GM12892 (cell line): ENCODE measurements at places on chromosomes 13 and 19.

DNA sequence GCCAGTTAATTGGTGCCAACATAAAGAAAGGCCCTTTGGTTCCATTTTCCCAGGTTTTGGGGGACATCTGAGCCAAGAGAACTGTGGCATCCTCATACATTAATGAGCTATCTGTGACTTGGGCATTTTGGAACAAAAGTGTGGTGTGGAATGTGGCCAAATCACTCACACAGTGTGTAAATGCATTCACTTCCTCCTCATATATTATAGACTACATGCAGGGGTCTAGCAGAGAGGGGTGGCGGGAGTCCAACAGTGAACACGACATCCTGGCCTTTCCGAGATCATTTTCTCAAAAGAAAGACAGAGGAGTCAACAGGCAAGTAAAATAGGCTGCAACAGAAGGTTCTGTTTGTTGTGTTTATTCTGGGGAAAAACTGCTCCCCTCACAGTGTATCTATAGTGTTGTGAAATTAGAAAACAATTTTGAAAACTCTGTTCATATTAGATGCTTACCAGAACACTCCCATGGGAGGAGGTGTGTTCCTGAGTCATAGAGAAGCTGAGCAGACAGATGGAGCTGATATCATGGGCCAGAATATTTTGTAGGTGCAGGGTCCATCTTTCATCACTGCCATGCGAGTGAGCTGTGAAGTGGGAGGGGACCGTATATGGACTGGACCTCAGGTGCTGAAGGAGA lies 36.9 kb downstream of the PABPC3 start:
- no peak for DNase-seq

DNA sequence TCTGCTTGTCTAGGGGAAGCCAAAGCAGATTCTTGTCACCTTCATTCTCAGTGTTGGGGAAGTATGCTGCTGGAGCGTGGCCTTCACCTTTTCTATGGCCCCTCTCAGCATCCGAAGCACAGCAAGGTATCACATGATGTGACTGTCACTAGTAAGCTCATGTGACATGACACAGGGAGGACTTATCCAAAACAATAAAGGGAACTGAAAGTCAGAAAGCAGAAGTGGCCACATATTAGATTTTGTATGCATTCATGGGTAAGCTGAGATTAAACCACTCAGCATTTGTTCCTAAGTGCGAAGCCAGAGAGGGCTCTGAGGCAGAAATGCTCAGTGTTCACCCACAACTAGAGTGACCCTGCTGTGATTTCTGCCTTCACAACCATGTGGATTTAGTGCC lies 72.8 kb upstream of the PCDH8 start:
- DNase-seq, result no peak

- no peak for DNase-seq
These were observed 62.7 kb upstream of the CSNK1A1L start for GRCh38 chr13:37168151-37168550.

- DNase-seq, result no peak
These were observed 8.2 kb downstream of the ZNF677 start for GRCh38 chr19:53246498-53246897.

GRCh38 chr13:28498481-28499115 lies 3.7 kb upstream of the FLT1 start:
- DNase-seq, result no peak

DNA sequence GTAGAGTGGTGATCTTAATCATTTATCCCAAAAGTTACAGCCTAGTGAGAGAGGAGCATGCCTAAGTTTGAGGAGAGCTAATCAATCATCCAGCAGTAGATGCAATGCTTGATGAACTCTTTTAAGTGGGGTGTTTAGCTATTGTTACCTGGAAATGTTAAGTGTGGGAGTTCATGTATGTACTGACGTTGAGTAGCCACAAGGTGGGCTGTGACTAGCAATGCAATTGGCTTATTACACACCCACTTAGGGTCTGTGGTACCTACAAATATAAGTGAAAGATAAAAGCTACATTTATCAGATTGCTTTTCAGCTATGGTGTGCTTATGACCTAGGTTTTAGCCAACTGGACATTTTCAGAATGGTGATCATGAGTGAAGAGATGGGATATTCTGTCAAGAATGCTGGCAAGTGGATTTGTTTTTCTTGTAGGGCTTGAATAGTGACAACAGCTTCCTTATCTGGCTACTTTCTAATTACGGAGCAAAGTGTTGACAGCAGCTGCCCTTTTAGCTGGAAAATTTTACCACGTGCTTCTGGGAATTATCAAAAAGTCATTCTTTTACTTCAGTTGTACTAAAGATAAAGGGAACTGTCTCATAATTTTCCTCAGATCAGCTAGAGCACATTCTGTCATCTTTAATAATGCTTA lies 170.6 kb downstream of the POSTN start:
- DNase-seq, result no peak

DNA sequence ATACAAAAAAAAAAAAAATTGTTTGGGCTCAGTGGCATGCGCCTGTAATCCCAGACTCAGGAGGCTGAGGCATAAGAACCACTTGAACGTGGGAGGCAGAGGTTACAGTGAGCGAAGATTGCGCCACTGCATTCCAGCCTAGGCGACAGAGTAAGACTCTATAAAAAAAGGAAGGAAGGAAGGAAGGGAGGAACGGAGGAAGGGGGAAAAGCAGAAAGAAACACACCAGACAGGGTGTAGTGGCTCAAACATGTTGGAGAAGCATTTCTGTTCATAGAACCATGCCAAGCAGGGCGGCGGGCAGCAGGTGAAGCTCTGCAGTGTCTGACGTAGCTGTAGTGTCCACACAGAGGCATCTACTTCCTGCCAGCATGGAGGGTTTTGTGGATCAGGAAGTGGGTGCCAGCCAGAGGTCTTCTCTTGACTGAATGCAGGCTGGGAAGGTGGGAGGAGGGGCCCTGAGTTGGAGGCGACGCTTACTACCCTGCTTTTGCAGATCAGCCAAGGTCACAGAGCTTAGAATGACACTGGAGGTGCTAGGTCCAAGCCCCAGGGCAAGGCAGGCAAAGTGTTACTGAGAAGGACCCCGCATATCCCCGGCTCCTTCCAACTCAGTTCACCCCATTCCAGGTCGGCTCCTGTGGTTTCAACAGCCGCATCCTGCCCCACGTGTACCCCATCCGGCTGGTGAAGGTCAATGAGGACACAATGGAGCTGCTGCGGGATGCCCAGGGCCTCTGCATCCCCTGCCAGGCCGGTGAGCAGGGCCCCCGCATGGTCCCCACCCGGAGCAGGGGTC lies 11.6 kb upstream of the PGLS start:
- DNase-seq, result no peak

- DNase-seq, result no peak
These were observed 9.2 kb downstream of the RANBP3 start for GRCh38 chr19:5968431-5969373.

- peak; percentile 55 for DNase-seq
These were observed 1.4 kb upstream of the SAMD1 start for GRCh38 chr19:14091813-14092462.

DNA sequence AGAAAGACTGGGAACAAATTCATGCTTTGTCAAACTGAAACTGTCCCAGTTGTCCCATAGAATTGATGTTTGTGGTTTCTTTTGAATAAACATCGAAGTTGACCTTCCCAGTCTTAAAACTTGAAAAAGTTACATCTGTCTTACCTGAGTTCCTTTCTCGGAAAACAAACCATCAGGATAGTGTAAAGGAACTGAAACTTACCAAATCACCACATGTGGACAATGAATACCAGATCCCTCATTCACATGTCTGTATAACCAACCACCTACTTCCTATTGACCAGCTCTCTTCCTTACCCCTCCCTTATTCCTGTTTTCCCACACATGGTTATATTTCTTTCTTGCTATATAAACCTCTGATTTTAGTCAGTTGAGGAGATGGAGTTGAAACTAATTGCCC lies 791.7 kb upstream of the PCDH20 start:
- DNase-seq, result no peak

DNA sequence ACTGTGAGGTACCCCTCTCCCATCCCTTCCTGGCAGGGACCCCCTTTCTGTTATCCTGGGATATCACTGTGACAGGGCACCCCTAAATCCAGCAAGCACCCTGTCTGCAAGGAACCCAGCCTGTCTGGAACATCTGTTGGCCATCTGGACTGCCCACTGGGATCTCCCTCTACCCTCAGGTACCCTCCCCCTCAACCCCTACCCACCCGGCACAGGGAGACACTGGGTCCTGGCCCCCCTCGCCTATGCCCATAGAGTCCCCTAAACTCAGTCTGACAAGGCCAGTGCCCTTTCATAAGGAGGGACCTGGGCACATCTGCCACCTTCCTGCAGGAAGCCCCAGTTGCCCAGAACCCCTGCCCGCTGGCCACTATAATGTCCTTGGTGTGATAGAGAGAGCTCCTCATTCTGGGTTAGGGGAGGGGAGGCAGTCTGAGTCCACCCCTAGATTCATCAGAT lies 2.8 kb upstream of the SLC27A5 start:
- no peak for DNase-seq

GRCh38 chr19:56314018-56314380 lies 640 bp downstream of the ZSCAN5A start:
- DNase-seq, result no peak

DNA sequence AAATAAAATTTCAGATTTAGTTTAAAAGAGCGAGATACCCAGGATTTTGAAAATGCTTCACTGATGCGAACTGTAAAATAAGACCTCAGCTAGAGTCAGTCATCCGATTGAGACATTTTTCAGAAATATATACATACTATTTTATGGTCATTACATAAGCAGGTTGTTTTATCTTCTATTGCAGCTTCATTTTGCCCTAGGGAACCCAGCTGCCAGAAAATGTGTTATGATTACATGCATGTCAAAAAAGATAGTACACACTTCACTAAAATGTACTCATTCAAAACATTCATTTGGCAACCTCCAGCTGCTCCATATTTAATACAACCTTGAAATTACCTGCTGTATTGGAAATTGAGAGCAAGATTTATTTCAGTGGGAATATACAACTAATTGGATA lies 483.8 kb upstream of the SLITRK6 start:
- DNase-seq, result no peak

- DNase-seq, result peak; percentile 87
These were observed 18.2 kb downstream of the LSM4 start for GRCh38 chr19:18304458-18305310.

GRCh38 chr13:31192306-31192705 lies 7.5 kb upstream of the B3GLCT start:
- no peak for DNase-seq

DNA sequence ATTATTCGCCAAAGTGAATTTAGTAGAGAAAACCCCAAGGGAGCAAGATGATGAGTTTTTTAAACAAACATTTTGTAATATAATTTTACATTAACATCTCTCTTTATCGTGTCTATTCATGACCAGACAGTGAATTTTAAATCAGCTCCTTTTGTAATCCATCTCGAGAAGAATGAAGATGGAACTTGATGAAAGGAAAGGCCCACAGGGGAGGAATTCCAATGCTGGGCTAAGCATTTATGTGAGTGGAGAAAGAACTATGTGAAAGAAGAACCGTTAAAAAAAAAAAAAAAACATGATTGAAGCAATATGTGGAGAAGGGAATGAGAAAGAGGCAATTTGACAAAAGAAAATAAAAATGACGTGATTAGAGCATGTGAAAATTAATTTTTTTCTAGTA lies 170.6 kb downstream of the KCTD12 start:
- DNase-seq, result no peak

- DNase-seq, result no peak
These were observed 4.2 kb upstream of the TNPO2 start for GRCh38 chr19:12727745-12728433.

- DNase-seq, result no peak
These were observed 7.8 kb downstream of the C19orf38 start for GRCh38 chr19:10855879-10856522.

GRCh38 chr19:35832054-35832453 lies 19.4 kb upstream of the PRODH2 start:
- DNase-seq, result no peak

- DNase-seq, result no peak
These were observed 104.5 kb downstream of the URI1 start for GRCh38 chr19:30046522-30046921.

DNA sequence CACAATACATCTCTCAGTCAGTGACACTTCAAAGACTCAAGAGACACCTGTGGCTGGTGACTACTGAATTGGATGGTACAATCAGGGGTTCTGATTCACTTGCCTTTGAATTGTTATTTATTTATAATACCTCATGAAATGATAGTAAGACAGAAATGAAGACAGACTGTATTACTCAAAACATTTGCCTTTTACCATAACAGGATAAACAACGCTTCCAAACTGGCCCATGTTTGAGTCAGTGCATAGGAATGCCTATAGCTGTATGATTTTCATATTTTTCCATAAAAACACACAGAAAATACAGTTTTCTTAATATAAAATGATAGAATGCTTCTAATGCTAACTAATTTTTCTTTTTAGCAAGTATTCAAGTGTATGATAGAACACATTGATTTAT lies 59.5 kb upstream of the FGF14 start:
- DNase-seq, result no peak

DNA sequence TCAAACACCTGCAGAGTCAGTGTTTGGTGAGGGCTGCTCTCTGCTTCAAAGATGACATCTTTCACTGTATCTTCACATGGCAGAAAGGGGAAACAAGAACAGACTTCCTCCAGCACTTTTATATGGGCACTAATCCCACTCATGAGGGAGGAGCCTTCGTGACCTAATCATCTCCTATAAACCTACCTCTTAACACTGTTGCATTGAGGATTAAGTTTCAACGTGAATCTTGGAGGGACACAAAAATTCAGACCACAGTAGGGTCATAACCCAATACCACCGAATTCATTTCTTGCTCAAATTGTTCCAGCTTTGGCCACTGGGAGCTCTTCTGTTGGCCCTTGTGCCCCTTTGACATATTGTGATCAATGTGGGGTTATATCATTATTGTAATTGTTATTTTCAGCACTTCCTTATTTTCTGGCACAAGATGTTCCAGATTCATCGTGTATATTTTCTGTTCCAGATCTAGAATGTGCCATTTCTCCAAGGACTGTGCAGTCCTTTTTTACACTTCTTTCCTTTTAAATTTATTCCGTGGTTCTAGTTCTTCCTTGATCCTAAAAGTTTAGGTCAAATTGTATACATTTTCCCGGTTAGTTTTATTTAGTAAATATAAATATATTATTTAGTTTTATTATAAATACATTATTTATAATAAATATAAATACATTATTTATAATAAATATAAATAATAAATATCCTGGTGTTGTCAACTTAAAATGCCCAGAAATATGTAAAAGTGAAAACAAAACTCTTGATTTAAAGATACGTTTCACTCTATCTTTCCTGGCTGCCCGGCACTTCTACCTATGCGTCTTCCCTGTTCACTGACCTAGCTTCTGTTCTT lies 35.5 kb upstream of the IGFL4 start:
- DNase-seq, result no peak

GRCh38 chr19:50873056-50873455 lies at the start of gene KLK2:
TSS of gene KLK2 (plus strand) at chr19:50873439. CDS start at chr19:50873474, 35 bp downstream.
- DNase-seq, result no peak

DNA sequence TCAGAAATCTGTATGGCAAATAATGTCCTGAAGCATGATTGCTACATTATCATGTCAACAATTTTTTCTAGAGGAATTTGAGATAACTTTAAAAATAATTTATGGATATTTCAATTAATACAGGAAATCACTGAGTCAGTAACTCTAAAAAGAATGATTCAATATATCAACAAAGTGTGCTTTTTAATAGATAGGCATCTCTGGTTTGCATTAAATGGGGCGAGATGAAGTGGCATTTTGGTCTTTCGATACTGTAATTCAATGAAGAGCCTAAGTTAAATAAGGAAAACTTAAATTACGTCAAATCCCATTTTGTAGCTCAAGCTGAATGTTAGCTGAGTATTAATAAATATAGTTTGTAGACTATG lies 342.8 kb downstream of the DACH1 start:
- no peak for DNase-seq

- no peak for DNase-seq
These were observed 44.7 kb downstream of the SMARCA4 start for GRCh38 chr19:11005521-11005920.
